ENCODE measurements at places on chromosomes 5 and 9.
A peak's percentile ranks its signal among the peaks of the same experiment; 100 is the strongest.

DNA sequence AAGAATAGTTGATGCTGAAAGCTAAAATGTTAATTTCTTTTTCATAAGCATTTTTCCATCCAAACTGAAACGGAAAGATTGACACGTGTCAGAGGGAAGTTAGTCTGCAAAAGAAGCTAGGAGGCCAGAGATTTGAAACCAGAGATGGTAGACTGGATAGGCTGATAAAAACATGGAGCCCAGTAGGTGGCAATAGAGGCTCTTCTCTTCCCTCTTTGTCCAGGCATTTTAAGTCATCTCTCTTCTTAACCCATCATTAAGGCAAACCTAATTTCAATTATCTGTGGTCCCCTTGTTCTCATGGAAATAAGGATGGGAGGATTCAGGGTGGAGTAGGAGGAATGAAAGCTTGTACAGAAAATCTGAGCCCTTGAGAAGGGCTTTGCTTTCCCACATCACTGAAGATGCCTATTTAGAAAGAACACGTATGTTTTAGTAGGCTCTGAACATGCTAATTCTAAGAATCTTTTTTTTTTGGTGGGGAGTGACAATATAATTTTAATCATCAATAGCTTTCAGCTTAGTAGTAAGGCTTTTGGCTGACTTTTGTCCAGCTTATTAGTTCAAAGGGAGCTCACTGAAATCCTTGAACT lies 66.6 kb downstream of the ZNF474 start:
- DNase-seq = peak; percentile 62

DNA sequence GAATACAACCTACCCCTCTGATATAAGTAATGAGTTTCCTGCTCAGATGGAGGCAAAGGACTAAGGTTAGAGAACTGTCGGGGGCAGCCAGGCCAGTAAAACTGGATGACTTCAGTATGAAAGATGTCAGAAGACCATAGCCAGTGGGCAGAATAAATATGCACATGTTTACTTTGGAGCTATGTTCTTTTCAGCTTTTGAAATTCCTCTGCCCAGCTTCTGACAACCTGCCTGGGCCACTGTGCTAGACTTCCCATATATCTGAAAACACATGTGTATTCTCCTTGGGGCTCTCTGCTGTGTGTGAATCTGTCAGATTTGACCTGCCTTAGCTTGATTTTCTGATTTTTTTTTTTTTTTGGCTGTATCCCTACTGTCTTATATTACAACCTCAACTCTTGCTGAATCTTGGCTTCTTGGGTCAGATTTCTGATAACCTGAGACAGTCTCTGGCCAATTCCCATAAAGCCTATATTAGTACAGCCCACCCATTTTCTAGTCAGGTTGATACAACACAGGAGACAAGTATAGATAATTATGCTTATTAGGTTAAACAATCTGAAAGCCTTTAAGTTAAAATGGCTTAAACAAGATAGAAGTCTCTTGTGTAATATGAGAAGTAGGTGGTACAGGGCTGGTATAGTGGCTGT lies 76.6 kb upstream of the PRLR start:
- no peak for DNase-seq

DNA sequence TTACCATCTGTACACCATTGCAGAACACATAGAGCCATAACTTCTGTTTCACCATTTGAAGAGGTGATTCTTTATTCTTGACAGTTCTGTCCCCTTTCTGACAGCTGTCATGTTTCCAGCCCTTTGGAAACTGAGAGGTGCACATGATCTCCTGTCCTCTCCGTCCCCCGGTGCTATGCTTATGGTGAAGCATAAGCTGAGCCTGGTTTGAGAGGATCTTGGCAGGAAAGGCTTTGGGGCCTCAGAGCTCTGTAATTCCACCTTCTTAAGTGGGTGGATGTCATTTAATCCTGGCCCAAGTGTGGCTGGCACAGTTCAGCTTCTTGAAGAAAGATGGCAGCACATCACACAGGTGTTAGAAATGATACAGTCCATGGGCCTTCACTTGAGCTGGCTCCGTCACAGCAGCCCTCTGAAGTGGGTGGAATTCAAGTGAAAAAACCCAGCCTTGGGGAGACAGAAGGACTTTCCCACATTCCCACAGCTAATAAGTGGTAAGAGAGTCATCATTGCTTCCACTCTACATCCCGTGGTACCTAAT lies 30.7 kb upstream of the GRPEL2 start:
- no peak for DNase-seq

GRCh38 chr5:135511761-135512575 lies 23.8 kb downstream of the NEUROG1 start:
- DNase-seq = no peak

- DNase-seq = no peak
Observed at GRCh38 chr9:84374516-84374915, 34.0 kb upstream of the SLC28A3 start.

DNA sequence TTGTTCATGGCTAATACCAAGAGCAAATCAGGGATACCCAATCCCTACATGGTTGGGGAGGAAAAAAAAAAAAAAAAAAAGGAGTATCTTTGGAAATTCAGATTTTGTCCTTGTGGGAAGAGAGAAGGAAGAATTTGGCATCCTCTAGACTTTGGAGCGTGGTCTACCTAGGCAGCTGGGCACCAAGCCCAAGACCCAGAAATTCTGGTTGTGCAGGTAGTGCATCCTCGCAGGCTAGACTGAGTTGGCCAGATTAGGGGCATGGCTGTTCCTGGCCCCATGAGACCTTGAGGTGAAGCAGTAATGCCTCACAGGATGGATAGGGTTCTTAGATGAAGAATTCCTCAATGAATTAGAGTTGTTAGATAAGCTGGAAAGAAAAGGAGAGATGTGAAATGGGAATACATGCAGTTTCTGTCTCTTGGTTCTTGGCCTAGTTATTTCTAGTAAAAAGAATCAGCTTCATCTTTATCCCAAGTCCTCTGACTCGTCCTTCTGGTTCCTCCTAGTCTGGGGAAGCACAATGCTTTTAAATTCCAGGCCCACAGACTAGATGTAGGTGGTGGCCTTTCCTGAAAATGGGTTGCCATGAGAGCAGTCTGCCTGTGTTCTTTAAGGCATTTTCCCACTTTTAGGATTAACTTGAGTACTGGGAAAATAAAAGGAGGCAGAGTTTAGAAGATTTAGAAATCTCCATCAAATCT lies 140.5 kb upstream of the RUSC2 start:
- no peak for DNase-seq

GRCh38 chr9:123450098-123450770 lies 94.2 kb downstream of the CRB2 start:
- no peak for DNase-seq

GRCh38 chr5:23991406-23991805 lies 484.0 kb downstream of the PRDM9 start:
- no peak for DNase-seq

GRCh38 chr9:82031538-82032280 lies 43.1 kb downstream of the SPATA31D1 start:
- DNase-seq = peak; percentile 5

DNA sequence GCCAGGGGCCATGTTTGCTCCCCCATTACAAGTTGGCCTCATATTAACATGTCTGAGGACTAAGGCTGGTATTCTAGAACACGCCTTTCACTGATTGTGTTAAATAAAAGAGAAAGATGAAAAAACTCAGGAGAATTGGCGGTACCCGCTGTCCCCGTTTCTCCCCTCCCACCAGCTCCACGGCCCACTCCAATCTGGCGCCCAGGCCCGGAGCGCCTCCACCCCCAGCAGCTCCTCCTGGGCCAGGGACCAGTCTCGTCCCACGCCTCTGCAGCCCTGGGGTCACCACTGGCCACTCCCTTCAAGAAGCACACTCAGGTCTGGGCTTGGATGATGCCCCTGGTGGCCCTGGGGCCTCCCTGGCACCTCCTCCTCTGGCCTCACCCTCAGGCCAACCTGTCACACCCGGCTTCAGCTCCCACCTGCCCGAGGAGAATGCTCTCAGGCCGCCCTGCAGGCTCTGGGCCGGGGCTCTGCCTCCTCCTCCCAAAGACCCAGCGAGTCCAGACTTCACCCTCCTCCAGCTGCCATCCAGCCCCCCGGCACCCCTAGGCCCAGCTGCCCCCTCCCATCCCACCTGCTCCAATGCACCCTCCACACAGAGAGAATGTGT lies 133.0 kb upstream of the PPP1R26 start:
- DNase-seq = no peak

GRCh38 chr5:51416149-51416548 lies 32.9 kb downstream of the ISL1 start:
- no peak for DNase-seq

GRCh38 chr9:89608641-89609335 lies 4.0 kb downstream of the GADD45G start:
- DNase-seq = no peak

GRCh38 chr9:20808002-20808401 lies 123.9 kb downstream of the FOCAD start:
- no peak for DNase-seq

DNA sequence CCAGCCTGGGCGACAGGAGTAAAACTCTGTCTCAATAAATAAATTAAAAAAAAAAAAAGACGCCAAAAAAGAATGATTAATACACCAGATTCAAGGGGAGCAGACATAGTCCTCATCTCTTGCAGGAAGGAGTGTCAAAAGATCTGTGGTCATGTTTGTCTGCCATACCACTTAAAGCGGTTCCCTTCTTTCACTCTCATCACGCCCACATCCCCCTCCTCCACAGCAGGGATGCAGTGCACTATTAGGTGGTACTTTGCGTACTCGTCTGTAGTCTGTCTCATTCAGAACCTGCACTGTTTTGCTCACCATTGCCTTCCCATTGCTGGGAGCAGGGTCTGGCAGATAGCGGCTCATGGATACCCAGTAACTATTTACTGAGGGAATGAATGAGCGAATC lies 11.2 kb downstream of the CDHR2 start:
- no peak for DNase-seq

- no peak for DNase-seq
Observed at GRCh38 chr5:36536616-36537005, 69.8 kb upstream of the SLC1A3 start.

GRCh38 chr5:141915881-141916336 lies 7.8 kb upstream of the DELE1 start:
- no peak for DNase-seq

DNA sequence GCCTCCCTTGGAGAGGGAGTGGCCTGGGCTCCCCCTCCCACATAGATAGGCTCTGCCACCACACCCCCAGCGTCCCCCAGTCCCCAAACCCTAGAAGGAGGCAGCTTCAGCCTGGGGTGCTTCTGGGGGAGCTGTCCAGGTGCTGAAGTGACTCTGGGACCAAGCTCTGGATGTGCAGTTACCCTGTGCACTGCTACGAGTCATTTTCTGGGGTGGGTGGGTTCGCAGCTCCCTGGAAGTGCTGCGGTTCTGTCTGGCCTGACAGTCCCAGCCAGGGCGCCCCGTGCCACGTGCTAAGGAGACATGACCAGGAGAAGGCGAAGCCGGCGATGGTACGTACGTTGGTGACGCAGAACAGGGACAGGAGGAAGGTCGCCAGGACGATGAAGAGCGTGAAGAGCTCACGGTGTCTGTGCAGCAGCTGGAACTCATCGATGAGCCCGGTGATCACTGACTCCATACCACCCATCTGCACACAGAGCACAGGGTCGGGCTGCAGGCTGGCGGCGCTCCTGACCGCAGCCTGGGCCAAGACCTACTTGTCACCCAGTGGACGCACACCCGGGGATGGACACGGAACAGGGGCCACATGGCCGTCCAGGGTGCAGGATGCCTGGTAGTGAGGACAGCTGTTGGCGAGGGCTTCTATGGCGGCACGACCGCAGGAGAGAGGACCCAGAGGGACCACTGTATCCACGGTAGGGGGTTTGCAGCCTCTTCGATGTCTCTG lies 35.7 kb downstream of the SLC6A3 start:
- no peak for DNase-seq

DNA sequence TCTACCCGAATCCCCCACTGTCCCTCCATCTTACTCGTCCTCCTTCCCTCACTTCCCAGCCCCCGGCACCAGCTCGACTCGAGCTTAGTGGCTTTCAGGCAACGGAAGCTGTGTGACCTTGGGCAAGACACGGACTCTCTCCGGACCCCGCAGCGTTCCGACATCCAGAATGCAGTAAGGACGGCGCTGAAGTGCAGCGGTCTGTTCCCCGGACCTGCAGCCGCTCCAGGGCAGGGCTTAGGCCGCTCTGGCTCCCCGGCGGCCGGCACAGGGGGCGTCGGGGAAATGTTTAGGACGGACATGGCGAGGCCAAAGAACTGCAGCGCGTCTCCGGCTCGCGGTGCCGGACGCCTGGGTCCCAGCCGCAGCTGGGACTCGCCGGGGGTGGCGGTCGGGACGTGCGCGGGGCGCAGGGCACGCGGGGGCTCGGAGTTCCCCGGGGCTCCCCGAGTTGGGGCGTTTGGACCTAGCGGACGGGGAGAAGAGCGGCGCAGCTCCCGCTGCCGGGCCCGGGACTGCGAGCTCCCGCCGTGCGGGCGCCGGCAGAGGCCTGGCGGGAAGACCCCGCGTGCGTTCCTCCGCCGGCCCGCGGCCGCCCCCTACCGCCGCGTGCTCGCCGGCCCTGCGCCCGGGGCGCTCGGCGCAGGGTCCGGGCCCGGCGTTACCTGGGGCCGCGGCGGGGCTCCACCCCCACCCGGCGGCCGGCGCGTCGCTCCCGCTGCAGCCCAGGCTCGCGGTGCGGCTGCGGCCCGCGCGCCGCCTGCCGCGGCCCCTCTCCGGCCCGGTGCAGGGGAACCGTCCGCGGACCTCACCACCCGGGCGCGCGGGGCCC lies 5.6 kb upstream of the RNF44 start:
- DNase-seq = no peak

GRCh38 chr9:113973226-113973625 lies 97.1 kb downstream of the ZNF618 start:
- no peak for DNase-seq

DNA sequence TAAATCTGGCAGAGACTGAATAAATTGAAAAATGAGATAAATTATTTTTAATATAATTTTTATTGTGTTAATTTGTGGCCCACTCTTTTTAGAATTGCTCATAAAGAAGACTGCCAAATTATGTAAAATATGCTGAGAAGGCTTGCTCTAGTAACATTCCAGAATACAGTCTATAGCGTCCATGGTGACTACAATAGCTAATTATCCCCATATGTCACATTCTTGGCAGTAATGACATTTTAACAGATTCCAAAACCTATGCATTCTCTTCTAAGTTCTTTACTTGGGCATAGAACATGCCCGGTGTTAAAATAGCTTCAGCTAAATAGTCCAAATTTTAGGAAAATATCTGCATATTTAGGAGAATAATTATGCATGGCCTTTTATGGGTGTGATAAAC lies 697.0 kb upstream of the SEMA6A start:
- no peak for DNase-seq

DNA sequence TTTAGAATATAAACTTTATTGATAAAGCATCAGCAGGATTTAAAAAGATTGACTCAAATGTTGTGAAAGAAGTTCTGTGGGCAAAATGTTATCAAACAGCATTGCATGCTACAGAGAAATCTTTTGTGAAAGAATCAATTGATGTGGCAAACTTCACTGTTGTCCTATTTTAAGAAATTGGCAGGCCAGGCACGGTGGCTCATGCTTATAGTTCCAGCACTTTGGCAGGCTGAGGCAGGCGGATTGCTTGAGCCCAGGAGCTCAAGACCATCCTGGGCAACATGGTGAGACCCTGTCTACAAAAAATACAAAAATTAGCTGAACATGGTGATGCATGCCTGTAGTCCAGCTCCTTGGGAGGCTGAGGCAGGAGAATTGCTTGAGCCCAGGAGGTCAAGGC lies 17.4 kb downstream of the ZBTB43 start:
- peak; percentile 83 for DNase-seq

GRCh38 chr5:13921578-13921977 lies 22.9 kb downstream of the DNAH5 start:
- DNase-seq = no peak

GRCh38 chr5:15384581-15384980 lies 115.4 kb upstream of the FBXL7 start:
- DNase-seq = no peak

- DNase-seq = no peak
Observed at GRCh38 chr5:82813861-82814260, 263.3 kb downstream of the TMEM167A start.

- DNase-seq = no peak
Observed at GRCh38 chr5:136081217-136081591, 51.4 kb upstream of the SMAD5 start.

Measured in globus pallidus (tissue), 1 donor.